ENCODE measurements at places on chromosomes 2 and 18.

GRCh38 chr18:42364766-42365165 lies 409.7 kb downstream of the PIK3C3 start:
- DNase-seq: no peak

- peak; percentile 47 for DNase-seq
These were observed 13.6 kb downstream of the TWSG1 start for GRCh38 chr18:9348079-9348671.

DNA sequence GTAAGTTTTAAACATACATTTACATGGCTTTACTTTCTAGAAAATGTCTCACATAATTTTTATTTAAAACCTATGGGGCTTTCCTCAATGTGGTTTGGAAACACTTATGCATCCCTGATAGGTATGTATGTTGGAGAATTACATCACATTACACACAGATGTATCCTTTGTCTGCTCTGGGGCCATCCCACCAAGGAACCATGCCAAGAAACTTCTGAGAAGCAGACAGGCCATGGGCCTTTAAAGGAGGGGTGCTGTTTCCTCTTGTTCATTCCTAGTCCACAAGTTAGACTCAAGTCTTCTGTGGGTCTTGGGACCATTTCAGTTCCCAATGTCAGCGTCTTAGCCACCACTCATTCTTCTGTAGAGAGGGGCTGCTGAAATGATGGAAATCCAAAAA lies 162.0 kb upstream of the SETBP1 start:
- peak; percentile 48 for DNase-seq

- peak; percentile 35 for DNase-seq
These were observed 828 bp downstream of the CIB4 start for GRCh38 chr2:26640331-26640745.

GRCh38 chr2:72921088-72921851 lies 4.0 kb downstream of the EMX1 start:
- no peak for DNase-seq

- DNase-seq: no peak
These were observed 147.2 kb upstream of the SLC1A4 start for GRCh38 chr2:64842030-64842429.

GRCh38 chr18:50080932-50081560 lies 113.9 kb downstream of the MYO5B start:
- DNase-seq: no peak

GRCh38 chr2:166148500-166149400 lies 20.9 kb upstream of the SCN1A start:
- no peak for DNase-seq

- DNase-seq: no peak
These were observed 34.6 kb downstream of the LOXHD1 start for GRCh38 chr18:46622451-46622850.

DNA sequence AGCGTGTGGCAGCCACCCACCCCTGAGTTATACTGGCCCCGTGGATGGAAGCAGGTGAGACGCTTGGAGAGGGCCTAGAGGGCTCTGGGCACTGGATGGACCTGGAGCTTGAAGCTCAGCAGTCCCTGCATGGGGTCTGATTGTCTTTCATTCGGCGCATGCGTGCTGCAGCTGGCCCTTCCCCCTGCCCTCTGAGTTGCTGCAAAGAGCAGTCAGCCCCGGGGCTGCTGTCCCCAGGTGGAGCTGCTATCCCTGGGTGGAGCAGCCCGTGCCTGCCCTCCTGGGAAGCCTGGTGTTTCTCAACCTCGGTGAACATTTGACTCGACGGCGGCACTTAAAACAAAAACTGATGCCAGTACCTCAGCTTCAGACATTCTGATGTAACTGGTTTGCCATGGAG lies 29.6 kb downstream of the IGFBP5 start:
- DNase-seq: peak; percentile 39

GRCh38 chr18:27355308-27355707 lies 170.2 kb upstream of the CHST9 start:
- no peak for DNase-seq

GRCh38 chr2:234091432-234091879 lies 41.0 kb downstream of the SPP2 start:
- DNase-seq: no peak

GRCh38 chr18:35378574-35378896 lies 1.4 kb upstream of the ZNF396 start:
- no peak for DNase-seq

DNA sequence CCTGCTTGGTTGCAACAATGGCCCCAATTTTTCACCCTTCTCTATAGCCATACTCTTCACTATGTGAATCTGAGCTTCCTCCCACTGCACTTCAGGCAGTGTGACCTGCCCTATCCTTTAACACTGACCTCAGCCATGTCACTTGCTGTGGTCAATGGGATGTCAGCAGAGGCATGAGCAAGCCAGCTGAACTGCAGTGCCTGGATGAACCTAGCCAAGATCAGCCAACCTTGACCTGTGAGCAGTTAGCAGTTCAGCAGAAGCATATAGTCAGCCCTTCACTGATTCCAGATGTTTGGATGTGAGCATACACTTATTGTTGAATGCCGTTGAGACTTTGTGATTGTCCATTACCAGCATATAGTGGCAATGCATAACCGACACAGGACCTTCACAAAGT lies 63.4 kb upstream of the BOD1L2 start:
- DNase-seq: no peak

DNA sequence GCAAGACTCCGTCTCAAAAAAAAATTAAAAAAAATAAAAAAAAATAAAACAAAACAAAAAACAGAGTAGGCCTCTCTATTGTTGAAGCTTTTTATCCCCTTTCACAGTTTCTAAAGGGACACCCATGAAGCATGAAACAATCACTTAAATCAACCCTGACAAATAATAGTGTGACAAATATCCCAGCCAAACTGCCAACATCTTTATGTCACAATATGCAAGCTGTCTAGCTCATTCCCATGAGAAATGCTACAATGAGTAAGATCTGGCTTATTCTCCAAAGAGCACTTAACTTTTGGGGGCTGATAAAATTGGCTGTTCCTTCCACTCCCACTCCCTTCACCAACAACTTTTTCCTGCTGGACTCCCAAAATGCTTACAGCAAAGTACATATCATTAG lies 21.7 kb upstream of the ABCA12 start:
- no peak for DNase-seq

GRCh38 chr2:239598011-239598731 lies 197.4 kb upstream of the HDAC4 start:
- DNase-seq: no peak

- no peak for DNase-seq
These were observed 173.0 kb downstream of the HDAC4 start for GRCh38 chr2:239227661-239228371.

GRCh38 chr2:174085781-174086180 lies 120.6 kb upstream of the SP3 start:
- DNase-seq: no peak

DNA sequence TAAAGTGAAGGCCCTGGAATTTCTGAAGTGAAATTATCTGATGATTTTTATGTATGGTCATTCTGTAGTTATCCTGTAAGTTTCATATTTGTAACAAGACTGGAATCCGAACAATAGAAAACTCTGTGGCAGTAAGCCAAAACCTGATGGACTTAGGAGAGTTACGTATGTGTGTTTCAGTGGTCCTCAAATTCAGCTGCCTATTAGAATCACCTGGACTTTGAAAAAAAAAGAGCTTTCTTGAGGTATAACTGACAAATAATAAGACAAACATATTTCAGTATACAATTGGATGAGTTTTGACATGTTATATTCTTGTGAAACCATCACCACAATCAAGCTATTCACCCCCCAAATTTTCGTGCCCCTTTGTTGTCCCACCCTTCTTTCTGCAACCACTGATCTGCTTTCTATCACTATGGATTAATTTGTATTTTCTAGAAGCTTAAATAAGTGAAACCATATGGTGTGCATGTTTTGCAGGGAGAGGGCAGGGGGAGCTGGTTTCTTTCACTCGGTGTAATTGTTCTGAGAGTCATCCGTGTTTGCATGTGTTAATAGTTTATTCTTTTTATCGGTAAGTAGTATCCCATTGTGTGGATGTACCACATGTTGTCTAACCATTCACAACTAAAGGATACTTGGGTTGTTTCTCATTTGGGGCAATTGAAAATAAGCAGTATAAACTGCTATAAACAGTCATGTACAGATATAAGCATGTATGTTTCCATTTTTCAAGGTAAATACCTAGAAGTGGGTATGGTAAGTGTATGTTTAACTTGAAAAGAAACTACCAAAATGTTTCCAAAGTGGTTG lies 50.2 kb upstream of the EML4 start:
- peak; percentile 53 for DNase-seq

DNA sequence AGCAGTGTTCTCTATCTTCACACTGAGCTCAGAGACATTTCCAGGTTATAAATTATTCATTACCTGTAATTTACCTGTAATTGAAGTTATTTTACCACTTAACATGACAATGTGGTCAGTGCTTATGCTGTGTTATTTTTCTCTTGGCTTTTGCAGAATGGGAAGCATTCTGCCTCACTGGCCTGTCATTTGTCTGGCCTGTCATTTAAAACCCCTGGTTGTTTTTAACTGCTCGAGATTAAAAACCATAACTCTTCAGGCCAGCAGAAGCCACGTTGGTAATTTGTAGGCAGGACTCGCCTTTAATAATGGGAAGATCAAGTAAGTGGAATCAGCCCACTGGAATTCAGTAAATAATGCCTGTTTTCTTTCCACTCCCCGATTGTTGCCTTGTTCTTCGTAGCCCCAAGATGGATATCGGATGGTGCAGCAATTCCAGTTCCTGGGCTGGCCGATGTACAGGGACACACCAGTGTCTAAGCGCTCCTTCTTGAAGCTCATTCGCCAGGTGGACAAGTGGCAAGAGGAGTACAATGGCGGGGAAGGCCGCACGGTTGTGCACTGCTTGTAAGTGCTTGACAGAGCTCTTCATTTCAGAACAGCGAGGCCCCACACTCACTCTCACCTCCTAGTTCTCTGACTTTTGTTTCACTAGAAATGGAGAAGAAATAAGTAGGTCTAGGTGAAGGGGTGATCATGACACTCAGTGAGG lies 222.4 kb upstream of the RAB12 start:
- DNase-seq: no peak

DNA sequence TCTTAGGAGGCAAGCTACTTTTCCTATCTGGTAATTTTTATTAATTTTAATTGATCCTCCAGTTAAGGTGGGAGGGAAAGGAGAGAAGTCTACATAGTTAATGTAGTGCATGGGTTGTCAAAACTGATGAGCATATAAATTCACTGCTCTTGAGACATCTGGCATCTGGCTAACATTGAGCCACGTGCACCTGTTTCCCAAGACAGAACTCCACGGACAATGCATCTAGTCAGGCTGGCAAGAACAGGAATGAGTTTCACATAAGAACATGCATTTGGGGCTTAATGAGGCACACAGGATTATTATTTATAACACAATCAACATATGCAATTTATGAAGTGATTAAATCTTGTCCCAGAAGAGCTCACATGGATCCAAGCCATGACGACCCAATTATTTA lies 16.2 kb upstream of the RAB1A start:
- DNase-seq: no peak

- DNase-seq: peak; percentile 10
These were observed 3.3 kb downstream of the MYCN start for GRCh38 chr2:15943378-15944280.

- DNase-seq: no peak
These were observed 25.5 kb downstream of the TCF7L1 start for GRCh38 chr2:85158559-85159273.

DNA sequence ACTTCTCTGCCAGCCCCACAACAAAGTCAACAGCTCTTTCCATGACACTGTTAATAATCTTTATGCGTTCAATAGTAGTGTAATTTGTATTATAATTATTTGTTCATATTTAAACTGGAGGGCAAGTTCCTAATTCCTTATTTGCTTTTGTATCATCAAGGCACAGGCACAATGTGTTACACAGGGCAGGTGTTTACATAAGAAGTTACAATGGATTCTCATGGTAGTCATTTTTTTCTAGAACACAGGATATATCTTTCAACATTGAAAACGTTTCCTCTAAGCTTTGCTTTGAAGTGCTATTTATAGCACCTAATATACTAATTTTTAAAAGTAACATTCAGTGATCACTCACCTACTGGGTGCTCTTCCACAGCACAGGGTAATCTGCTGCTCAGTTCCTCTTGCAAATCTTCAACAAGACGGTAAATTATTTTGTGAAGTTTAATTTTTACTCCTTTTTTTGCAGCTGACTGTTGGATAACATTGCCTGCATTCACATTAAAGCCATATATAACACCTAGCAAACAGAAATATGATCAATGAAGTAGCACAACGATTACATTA lies 7.3 kb downstream of the RPS27A start:
- DNase-seq: no peak

DNA sequence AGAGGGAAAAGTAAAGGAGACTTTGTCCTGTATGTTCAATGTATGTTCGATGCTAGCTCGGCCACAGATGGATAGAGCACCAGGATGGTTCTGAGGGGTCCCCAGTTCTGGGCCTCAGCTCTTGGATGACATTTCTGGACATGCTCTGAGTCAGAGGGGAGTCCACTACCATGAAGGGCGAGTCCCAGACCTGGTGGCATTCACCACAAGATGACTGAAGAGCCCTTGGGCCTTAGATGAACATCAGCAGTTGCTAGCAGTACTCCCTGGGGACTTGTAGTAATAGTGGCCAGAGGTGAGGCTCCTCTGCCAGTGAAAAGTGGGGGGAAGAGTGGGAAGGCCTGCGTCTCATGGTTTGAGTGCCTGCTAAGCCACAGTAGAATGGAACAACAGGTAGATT lies 109.5 kb downstream of the GRB14 start:
- DNase-seq: no peak

DNA sequence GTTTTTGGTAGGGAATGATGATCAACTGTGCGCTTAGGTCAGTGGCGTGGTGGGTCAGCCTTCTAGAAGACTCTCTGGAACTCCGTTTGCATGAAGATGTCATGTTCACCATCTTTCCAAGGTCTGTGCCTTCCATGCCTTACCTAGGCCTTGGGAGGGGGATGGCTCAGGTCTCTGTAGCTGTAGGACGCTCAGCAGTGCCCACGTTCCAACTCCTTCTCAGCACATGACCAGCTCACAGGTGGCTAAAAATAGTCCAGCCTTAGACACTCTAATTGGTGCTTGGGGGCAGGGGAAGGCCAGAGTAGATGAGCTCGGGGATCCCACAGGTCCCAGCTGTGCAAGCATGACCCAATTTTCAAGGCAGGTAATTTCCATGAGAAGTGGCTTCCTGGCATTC lies 42.3 kb upstream of the TEX51 start:
- DNase-seq: no peak

- no peak for DNase-seq
These were observed 624.9 kb upstream of the FANCL start for GRCh38 chr2:58866040-58866439.

GRCh38 chr18:23710068-23710527 lies 20.8 kb downstream of the LAMA3 start:
- DNase-seq: peak; percentile 37

All from fibroblast of skin of right biceps (primary cell).